ENCODE measurements at places on chromosomes 6 and 20.

DNA sequence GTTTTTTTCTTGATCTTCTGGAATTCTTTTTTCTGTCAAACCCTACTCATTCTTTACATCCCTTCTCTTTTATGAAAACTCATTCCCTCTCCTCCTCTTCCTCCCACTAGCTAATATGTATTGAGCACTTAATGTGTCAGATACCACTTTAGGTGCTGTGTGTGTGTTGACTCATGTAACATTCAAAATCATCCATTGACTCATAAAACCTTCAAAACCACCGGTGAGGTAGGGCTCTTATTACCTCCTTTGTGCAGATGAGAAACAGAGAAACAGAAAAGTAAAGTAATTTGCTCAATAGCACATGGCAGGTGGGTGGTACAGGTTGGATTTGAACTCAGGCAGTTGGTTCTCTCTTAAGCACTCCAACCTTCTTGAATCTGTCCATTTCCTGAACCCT, 136.3 kb upstream of the NEDD9 start:
- DNase-seq = no peak

- DNase-seq = no peak
These were observed 79.0 kb downstream of the NFATC2 start for GRCh38 chr20:51463560-51463959.

DNA sequence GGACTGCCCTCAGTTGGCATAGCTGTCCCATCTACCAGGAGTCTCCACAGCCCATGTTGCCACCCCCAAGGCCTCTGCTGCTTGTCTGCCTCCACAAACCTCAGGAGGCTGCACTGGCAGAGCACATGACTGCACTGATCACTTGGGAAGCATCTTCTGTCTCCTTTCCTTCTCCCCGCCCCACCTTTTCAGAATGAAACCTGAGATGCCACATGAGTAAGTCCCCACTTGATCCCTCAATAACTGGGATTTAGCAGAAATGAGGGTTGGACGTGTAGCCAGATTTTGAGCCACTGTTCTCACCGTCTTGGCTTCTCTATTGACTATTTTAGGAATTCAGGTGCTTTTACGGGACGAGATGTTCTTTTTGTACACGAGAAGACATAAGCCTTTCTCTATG, 328.4 kb downstream of the CDC5L start:
- DNase-seq = no peak

- DNase-seq = no peak
These were observed 993.8 kb upstream of the MAP3K7 start for GRCh38 chr6:91580635-91581034.

GRCh38 chr6:42086046-42087035, 36.0 kb downstream of the TAF8 start:
- DNase-seq = no peak

DNA sequence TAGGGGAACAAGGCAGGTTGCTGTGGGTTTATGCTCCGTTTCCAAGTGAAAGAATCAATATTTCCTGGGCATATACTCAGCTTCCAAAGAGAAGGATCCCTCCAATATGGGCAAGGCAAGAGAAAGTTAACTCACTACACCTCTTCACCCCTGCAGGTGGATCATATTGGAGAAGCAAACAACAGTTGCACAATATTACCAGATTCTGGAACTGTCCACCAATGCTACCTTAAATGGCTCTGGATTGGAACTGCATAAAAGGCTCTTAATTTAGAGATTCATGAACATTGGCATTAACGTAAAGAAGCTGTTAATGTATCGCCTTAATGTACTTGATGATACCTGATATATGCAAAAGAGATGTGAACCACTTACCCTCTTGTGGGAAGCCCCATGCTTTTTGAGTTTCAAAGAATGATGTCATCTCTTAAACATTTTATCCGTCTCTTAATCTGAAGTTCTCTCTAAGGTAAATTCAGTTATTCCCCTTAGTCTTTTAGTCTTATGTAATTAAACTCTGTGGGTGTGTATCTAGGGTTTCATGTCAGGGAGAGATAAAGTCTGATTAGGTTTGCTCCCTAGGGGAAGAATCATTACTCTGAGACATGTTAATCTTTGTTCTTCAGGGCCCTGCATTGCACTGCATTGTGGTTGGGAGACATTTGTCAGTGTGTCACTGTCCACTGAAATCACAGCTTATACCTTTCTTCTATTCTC, 99.5 kb downstream of the PHACTR1 start:
- DNase-seq = no peak

GRCh38 chr20:43294031-43294430, 104.3 kb upstream of the PTPRT start:
- DNase-seq = no peak

DNA sequence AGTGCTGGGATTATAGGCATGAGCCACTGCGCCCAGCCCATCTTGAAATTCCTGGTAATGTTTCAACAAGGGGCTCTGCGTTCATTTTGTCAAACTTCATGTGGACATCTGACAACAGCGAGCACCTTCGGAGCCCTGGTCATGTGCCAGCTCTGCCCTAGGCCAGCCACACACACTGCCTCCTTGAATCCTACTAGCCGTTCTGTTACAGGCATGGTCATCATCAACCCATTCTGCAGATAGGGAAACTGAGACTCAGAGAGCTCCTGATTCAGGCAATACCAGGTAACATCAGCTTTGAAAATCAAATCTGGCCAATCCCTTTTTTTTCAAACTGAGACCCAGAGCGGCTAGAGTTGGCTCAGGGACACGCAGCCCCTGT, 41.3 kb downstream of the RBM38 start:
- DNase-seq = no peak

- DNase-seq = no peak
These were observed 18.7 kb downstream of the IL20RA start for GRCh38 chr6:137025786-137026730.

GRCh38 chr6:35754452-35755277, 17.8 kb downstream of the ARMC12 start:
- no peak for DNase-seq

- no peak for DNase-seq
These were observed 181.8 kb downstream of the TAF4 start for GRCh38 chr20:61883857-61884393.

DNA sequence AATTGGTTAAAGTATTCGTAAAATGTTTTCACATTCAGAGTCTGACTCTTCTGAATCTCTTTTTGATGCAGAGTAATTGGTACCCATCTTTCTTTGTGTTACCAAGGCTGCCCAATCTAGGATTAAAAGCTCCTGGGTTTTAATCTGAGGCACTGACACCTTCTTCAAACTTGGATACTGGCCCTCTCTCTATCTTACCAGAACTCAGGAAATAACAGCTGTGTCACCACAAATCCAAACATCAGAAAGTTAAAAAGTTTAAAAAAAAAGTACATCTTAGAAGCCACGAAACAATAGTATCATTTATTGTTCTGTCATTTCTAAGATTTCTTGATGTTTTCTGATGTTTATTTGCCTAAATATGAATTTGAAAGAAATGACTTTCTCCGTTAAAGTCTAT, 255.5 kb upstream of the RUNX2 start:
- no peak for DNase-seq

- DNase-seq = no peak
These were observed 134.2 kb downstream of the DLL1 start for GRCh38 chr6:170156448-170157375.

- no peak for DNase-seq
These were observed 18.3 kb upstream of the AMD1 start for GRCh38 chr6:110856296-110856695.

DNA sequence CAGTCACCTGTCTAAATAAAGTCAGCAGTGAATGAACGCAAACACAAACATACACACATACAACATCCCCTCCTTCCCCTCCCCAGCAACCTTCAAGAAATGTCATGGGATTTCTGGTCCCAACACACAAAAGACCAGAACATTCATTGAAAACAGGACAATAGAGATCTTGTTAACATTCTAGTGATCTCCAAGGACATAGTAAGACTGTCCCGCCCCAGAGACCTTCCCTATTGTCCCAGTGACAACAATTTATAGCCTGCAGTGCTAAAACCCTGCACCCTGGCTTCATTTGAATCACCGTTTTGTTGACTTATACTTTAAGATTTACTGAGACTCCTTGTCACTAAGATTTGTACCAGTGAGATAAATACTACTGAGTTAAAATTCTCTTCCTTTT, 143.9 kb upstream of the NOX3 start:
- DNase-seq = no peak

DNA sequence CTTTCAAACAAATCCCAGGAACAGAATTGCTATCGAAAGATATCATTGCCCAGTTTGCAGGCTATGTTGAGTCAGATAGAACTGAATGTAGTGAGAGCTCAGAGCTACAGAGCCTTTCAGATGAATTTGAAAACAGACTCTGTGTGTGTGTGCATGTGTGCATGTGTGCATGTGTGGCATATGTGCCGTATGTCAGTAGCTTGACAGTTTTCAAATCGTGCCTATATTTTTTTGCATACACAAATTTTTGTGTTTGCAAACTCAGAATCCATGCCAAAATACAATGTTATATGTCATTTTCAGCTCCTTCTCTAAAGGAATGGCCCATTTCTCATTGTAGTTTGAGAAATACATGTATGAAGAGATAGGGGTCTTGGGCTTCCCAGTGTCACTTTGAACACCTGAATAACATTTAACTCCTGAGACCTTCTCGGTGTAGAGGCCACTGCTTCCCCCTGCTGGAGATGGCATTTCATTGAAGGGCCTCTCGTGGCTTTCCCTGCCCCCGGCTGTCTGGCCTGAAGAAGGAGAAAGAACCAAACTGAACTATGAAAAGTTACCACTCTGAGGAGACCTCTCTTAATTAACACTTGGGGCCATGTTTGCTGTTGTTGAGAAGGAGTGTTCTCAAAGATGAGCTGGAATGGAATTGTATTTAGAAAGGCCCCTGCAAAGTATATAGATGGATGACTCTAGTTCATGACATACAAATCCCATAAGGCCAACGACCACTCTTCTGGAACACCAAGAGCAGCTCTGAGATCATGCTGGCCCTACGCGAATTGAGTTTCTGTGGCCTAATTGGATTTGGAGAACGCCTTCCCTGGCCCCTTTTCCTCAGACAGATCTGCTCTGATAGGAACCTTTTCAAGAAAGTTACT, 58.7 kb downstream of the VAPB start:
- peak; percentile 60 for DNase-seq

- DNase-seq = no peak
These were observed 207.0 kb downstream of the THBS2 start for GRCh38 chr6:169046483-169047192.

DNA sequence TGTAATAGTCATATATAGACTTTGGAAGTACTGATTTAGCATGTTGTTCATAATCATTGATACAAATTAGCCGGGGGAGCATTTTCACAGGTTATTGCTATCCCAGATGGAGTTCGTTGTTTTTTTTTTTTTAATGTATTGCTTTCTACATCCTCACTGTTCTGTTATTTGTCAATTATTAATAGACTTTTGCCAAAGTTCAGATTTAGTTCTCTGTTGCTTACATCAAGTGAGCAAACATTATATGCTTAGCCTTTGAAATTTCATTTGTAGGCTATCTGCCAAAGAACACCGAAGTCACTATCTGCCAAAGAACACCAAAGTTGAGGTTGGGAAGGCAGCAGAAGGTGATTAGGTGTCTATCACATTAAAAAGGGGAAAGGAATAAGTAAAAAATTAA, at the start of gene HAO1:
HAO1 (minus strand) TSS at position 118 of the 400 bp plus-strand sequence; CDS start at position 82, 36 bp downstream.
- no peak for DNase-seq

DNA sequence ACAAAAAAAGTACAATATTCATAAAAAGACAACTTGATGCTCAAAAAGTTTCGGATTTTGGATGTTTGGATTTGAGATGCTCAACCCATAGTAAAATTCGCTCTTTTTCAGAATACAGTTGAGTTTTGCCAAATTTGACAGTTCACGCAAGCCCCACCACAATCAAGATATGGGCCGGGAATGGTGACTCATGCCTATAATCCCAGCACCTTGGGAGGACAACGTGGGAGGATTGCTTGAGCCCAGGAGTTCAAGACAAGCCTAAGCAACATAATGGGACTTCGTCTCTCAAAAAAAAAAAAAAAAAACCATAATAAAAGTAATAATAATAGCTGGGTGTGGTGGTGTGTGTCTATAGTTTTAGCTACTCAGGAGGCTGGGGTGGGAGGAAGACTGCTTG, 51.3 kb downstream of the PHF20 start:
- DNase-seq = no peak

GRCh38 chr20:44738813-44739477, 6.7 kb upstream of the KCNK15 start:
- peak; percentile 98 for DNase-seq

DNA sequence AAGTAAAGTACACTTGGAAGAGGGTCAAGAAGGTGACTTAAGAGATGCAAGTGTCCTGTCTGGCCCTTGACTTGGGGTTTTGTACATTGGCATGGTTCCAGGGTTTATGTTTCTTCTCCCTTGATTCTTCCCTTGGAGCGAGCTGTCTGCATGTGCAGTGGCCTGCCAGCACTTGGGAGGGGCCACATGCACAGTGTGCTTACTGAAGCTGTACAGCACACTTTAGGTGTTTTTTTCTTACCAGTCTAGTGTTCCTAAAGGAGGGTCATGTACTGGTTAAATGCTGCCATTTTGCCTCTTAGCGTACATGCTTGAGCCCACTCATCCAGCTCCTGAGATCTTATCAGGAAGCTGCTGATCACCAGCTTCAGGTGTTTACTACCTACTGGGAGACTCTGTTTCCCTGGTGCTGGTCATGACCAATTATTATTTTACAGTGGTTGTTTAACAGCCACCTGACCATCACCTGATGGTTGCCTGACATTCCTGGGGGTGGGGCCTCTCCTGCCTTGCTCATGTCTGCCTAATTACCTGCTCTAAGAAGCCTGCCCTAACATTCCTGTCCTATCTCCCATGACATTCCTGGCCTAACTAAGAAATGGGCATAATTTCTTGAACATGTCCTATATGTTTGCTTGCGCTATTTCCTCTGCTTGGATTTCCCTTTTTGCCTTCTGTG, 182.9 kb downstream of the MCHR2 start:
- no peak for DNase-seq

GRCh38 chr6:33848484-33848883, 44.7 kb upstream of the MLN start:
- DNase-seq = no peak

DNA sequence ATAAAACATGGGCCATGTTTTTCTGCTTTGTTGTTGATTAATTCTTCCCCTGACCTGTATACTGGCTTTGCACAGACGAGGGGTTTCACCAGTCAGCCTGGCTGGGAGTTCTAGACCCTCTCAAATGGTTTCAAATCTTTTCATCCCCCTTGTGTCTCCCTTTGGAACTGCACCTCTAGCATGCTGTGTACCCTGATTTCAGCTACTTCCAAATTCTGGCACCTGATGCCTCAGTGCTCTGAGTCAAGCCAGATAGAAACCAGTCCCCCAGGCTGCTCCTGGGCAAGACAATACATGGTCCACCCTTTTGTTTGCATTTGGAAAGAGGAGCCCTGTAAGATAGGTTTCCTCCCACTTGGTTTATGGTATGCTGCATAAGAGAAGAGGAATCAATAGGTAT, 290.2 kb downstream of the BTBD3 start:
- peak; percentile 7 for DNase-seq

- DNase-seq = no peak
These were observed 8.9 kb downstream of the ESF1 start for GRCh38 chr20:13775867-13776266.

Measured in cerebellar cortex (tissue), 1 donor.